T-helper 2 cell (primary cell): ENCODE measurements at places on chromosomes 5 and 9.

DNA sequence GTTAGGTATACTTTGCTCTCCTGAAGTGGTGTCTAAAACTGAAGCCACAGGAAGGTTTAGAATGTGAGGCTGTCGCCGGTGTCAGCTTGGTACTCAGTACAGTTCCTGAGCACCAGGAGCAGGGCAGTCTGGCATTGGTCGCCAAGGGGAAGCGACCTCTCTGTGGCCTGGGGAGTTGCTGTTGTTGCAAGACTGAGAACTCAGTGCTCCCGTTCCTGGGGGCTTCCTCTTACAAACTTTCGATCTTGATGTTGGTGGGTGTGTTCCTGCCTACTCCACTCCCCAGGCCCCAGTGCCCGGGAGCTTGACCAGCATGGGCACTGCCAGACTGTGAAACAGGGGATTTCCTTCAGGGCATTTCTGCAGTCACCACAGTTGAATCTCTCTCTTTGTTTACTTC, 52.4 kb upstream of the PPARGC1B start:
- no peak for DNase-seq

GRCh38 chr5:117103703-117104102, 529.1 kb upstream of the SEMA6A start:
- DNase-seq, result no peak

DNA sequence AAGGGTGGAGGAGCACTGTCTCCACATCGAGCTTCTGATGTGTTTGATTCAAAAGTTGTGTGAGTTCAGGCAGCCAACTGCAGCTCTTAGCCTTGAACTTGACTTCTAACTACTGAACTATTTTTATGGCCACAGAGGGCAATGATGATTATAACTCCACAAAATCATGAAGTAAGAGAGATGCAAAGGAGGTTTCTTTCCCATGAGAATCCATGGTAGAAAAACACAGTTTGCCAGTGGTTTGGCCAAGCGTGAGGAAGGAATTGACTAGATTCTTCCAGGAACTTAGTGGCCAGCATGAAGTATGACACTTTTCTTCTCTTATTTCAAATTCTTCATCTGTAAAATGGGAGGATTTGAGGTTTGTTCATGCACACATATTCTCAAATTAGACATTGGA, 43.2 kb downstream of the PAPPA start:
- no peak for DNase-seq

GRCh38 chr5:31901807-31902530, 263.0 kb downstream of the PDZD2 start:
- DNase-seq, result no peak

GRCh38 chr5:62046191-62046590, 259.8 kb upstream of the KIF2A start:
- DNase-seq, result no peak

DNA sequence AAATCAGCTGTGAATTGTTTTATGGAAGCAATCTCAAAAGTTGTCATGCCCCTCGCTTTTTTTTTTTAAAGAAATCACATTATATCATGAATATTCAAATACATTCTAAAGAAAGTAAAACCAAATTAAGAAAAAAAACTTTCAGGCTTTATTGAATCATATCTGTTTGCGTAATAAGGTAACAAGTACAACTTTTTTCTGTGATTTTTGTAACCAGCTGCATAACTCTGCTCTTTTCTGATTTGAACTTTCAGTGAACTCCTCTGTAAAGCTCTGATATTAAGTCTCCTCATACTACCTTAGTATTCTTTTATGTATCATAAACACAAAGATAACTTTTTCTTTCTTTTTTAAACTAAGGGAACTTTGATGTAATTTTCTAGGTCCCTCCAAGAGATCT, 65.3 kb downstream of the CWC27 start:
- DNase-seq, result no peak

- no peak for DNase-seq
Observed at GRCh38 chr5:40774623-40775022, 18.9 kb upstream of the TTC33 start.

DNA sequence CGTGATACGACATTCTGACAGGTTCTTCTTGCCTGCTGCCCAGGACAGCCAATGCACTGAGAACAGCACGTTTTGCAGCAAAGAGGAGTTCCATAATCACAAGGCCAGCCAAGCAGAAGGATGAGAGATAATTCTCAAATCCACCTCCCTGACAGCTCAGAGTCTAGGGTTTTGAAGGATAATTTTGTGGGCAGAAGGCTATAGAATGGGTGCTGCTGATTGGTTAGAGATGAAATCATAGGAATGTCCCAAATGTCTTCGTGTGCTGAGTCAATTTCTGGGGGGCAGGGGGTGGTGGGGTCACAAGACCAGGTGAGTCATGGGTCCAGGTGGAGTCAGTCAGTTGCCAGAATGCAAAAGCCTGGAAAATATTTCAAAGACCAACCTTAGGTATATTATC, 175.5 kb upstream of the SLC30A5 start:
- DNase-seq, result no peak
